ENCODE measurements at places on chromosomes 3 and 15.
A peak's percentile ranks its signal among the peaks of the same experiment; 100 is the strongest.

DNA sequence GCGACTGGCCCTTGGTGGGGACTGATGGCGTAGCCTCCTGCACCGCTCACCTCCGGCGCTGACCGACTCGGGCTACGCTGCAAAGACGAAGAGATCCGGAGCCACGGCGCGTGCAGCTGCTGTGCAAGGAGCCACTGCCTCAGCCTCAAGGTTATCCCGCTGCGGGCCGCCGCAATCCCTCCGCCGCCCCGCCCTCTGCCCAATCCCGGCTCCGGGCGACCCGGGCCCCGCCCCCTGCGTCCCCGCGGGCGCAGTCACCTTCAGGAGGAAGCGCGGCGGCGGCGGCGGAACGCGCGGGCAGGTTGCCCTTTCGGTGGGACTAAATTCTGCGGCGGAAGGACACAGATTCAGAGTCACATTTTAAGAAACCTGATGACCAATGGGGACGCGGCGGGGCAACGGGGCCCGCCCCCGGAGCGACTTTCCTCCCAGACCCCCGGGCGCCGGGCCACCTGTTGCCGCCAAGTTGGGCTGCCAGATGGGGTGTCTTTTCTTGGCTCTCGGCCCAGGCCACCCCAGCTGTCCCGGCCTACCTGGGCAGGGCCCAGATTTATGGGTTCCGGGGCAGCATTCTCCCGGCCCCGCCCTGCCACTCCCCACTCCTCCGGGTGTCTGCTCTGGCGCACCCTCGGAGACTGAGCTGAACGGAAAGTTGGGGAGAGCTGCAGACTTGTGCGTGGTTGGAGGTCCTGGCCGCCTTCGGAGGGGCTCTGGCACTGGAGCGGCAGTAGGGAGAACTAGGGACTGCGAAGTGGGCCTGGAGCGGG lies at the start of gene PKM:
Gene PKM (minus strand): TSS at position 125 of the 767 bp plus-strand sequence. CDS start 12,093 bp downstream, outside the sequence.
- peak; percentile 95 for DNase-seq

- DNase-seq: peak; percentile 40
These were observed 4.0 kb downstream of the DIPK2A start for GRCh38 chr3:143975554-143976152.

GRCh38 chr3:135017003-135017893 lies 222.2 kb downstream of the EPHB1 start:
- no peak for DNase-seq

- DNase-seq: no peak
These were observed 41.4 kb upstream of the POU1F1 start for GRCh38 chr3:87317779-87318178.

- DNase-seq: no peak
These were observed 136.6 kb downstream of the SUCLG2 start for GRCh38 chr3:67517781-67518180.

DNA sequence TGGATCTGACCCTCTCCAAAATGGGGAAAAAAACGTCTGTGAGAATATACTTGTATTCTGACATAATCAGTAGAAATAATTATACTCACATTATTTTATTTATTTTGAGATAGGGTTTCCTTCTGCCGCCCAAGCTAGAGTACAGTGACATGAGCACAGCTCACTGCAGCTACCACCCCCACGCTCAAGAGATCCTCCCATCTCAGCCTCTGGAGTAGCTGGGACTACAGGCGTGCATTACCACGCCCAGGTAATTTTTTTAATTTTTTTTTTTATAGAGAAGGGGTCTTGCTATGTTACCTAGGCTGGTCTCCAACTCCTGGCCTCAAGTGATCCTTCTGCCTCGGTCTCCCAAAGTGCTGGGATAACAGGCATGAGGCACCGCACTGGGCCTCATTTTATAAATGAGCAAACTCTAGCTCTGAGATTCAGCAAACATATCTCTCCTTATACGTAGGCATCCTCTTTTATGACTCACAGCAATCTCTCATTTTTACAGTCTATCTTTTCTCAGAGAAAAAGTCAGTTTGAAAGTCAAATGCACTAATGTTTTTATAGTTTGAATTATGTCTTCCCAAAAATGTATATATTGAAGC lies 989 bp upstream of the VGLL3 start:
- no peak for DNase-seq

DNA sequence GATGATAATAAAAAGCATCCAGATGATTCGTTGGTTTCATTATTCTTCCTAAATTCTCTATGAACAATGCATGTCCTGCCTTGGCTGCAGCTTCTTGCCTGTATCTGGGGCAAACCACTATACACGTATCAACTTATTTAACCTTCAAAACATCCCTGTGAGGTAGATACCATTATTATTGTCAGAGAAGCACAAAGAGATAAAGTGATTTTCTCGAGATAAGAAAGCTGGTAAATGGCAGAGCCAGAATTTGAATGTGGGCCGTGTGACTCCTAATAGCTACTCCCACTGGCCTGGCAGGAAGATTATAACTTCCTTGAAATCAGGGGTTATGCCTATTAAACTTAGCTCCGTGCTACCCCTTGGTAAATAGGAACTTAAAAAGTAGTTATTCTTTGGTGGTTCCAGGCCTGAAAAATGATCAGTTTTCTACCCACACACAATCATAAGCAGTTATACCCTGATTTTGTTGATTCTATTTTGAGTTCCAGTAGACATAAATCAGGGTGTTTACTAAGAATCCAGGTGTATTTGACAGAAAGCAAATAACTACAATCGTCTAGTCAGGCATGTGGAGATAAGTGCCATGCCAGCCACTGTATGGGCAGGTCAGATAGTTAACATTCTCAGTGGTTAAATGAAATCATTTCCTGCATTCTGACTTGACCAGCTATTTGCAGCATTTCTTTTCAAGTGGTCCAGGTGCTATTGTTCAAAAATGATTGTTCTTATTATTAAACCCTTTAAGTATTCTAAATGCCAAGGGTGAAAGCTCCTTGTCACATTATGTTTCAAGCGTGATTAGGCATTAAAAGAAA lies 99.2 kb upstream of the LRRN1 start:
- DNase-seq: no peak

DNA sequence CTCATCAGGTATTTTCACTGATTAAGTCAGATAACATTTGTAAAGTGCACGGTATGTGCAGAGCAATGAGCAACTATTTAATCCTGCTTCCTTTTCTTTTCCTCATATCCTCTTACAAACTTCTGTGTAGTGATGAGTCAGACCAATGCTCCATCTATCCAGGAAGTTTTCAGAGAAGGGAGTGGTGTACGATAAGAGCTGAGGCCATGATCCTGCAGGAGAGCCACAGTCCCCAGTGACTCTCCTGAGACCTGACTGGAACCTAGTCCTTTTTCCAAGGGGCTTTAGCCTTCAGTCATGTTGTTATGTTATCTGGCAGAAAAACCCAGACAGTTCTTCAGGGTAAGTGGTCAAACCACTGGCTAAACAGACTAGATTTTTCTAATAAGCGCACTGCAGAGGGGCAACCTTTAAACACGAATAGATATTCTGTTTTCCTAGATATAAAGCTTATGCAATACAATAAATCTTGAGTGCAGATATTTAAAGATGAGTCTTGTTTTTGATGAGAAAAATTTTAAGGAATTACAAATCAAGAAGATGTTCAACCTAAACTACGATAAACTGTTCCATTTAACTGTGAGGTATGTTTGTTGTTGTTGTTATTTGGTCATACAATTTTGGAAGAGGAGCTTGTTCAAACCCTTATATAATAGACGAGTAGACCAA lies 110.5 kb upstream of the RAP2B start:
- DNase-seq: no peak

DNA sequence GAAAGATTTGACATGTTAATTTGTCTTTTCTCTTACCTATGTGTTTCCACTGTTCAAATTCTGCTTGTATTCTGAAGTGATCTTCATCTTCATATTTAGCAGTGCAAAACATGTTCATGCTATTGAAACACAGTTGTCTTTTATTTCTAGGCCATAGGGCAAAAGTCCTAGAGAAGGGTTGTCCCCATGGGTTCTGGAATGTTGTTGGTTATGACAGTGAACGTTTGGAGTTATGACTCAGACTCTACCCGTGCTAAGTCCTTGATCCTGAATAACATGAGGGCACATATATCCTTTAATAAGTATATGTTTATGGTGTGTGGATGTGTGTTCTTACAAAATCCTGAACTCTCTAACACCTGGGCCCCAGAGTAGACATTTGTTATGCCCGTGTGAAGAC lies 23.0 kb upstream of the ARPP21 start:
- DNase-seq: no peak

GRCh38 chr3:154783521-154783931 lies 296.6 kb upstream of the MME start:
- no peak for DNase-seq

GRCh38 chr3:148903022-148903442 lies 37.9 kb downstream of the CPA3 start:
- no peak for DNase-seq
